ENCODE measurements at places on chromosomes 3 and 15.

GRCh38 chr3:109355625-109356441, 18.5 kb upstream of the DPPA4 start:
- DNase-seq = no peak

- DNase-seq = no peak
Measured at GRCh38 chr3:3842356-3842755, 43.1 kb downstream of the LRRN1 start.

DNA sequence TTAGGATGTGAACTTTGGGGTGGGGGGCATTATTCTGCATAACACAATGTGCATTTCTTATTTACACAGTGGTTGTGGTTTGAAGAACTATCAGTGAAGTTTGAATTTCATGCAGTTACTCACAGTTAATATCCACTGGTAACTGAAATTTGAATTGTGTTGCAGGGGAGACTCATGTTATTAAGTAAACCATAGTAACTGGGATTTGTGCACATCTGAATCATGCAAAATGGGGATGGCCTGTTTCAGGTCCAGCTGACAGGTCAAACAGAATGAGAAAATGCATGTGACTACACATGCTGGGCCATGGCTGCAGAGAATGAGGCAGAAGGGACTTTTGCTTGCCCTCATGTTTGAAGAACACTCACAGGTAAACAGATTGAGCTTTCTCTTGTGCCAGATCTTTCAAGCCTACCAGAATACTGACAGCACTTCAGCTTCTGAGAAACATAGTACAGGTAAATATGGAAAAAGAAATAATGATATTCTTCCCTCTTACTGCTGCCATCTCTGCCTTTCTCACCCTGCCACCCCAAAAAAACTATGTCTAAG, 115.0 kb downstream of the POLQ start:
- DNase-seq = no peak

GRCh38 chr3:112127522-112128494, 5.2 kb downstream of the GCSAM start:
- DNase-seq = no peak

DNA sequence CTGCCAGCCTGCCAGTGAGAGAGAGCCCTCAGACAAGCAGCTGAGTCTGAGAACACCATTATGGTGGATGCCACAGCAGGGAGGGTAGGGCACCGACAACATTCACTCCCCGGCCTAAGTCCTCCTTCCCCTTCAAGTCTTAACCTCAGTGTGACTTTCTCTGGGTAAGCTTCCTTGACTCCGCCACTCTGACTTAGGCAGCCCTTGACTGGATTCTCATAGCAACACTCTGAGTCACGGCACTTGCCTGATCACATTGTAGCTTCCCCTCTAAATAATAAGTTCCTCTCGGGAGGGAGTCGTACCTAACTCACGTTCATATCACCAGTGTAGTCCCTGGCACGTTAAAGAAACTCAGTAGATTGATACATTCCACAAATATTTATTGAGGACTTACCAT, 180.5 kb downstream of the FOXB1 start:
- DNase-seq = no peak
